ENCODE measurements at places on chromosomes 3 and 15.
A peak's percentile ranks its signal among the peaks of the same experiment; 100 is the strongest.

DNA sequence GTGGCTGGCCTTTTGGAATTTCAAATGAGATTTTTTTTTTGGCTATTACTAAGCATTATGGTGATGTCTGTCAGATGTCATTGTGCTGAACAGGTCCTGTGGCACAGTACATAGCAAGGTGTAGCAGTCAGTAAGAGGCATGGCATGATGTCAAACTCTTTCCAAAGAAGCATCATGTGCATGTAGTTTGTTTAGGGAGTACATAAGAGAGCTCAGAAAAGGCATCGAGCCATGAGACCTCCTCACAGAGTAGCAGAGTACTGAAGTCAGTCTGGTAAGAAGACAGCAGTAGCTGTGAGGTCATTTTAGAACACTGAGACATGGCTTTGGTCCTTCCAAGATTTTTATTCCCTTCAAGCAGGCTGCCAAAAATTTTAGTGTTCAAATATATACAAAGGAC, 134.9 kb upstream of the SPRED1 start:
- DNase-seq, result no peak

DNA sequence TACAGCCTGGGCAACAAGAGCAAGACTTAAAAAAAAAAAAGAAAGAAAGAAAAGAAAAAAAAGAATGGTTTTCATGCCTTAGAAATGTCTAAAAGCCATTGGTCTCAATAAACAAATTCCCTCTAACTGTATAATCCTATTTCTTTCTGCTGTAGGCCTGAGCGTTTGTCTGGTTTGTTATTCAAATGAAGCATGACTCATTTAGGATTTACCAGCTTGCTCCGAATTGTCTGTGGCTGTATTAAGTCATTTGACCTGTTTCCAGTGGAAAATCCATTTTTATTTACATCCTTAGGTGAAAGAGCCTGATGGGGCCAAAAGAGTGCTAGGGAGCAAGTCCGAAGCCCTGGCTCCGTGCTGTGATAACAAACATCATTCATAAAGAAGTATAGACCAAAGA, 73.8 kb downstream of the BDH1 start:
- DNase-seq, result no peak

DNA sequence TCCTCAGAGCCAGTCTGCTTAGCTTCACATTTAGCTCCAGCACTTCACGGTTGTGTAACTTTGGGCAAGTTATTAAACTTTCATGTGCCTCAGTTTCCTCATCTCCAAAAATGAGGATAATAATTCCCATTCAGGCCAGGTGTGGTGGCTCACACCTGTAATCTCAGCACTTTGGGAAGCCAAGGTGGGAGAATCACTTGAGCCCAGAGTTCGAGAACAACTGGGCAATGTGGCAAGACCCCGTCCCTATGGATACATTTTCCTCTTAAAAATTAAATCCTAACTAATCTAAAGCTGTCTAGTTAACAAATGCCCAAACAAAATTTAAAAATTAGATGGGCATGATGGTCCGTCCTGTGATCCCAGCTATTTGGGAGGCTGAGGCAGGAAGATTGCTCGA, 7.2 kb downstream of the RCN2 start:
- no peak for DNase-seq

- peak; percentile 94 for DNase-seq
These were observed at the start of gene ZNF106 for GRCh38 chr15:42490671-42491538. TSS of gene ZNF106 (minus strand) at chr15:42491141. CDS start at chr15:42472289, 18,852 bp downstream.

DNA sequence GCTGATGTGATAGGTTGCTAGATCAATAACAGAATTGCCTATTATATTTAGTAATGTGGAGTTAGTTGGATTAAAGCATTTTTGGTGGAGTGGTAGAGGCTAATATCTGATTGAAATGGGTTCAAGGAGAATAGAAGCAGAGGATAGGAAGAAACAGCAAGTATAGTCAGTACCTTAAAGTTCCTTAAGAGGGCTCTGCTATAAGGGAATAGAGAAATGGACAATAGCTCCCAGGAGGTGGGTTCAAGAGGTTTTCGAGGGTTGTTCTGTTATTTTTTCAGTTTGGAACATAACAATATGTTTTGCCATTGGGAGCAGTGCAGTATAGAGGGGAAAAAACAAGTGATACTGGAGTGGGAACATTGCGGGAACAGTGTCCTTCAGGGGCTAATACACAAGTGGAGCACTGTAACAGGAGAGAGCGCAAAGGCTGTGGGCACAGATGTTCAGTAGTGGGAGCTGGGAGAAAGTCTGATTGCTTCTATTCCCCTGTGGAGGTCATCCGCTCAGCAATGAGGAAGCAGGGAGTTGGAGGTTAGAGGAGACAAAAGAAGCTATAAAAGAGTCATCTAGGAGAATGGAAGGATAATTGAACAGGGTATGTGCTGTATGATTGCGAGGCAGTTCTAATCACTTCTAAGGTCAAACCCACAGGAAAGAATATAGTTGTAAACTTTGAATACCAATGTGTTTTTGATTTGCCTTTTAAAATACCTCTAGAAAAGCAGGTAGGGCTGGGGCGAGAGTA, 3.3 kb downstream of the MRPS11 start:
- no peak for DNase-seq

DNA sequence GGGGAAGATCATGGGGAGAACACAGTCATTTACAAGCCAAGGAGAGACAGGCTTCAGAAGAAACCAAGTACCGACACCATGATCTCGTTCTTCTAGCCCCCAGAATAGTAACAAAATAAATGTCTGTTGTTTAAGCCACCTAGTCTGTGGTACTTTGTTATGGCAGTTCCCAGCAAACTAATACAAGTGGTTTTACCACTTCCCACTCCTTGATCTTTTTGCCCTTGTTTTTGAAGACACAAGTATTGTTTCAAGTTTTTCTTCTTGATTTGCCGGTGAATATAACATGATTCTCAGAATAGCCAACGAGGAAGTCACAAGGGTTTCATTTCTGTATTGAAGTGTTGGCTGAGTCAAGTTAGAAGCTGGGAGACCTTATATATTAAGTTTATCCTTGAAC, 220.3 kb downstream of the SOX2 start:
- no peak for DNase-seq

- DNase-seq, result peak; percentile 77
These were observed 657.2 kb downstream of the FHIT start for GRCh38 chr3:60594025-60594424.

GRCh38 chr15:77525400-77525811, 104.7 kb downstream of the HMG20A start:
- DNase-seq, result no peak

DNA sequence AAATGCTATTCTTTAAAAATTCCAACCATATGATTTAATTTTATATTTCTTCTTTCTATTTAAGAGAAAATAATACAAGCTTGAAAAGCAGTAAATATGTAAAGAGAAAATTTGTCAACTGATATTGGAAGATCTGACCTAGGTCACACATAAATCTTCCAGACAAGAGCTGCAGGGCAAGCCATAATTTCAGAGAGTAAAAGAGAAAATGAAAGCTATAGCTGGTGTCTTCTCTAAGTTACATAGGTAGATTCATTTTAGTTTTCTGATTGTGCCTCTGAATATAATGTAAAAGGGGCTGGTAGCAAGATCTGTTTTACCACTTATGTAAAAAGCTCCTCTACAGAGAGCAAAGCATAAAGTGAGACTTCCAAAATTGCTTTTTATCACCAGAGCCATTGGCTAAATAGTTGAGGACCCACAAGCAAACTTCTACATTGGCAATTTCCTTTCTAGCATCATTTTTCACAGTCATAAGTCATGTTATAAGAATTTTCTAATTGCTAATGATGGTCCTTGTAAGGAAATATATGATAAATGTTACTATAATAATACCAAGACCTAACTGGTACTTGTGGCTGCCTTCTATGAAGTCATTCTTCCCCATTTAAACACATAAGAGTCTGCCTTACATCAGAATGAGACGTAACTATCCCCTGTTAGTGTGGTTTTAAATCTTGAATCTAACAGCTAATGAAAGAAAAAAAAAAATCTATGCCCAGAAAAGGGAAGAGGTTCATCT, 80.8 kb upstream of the SKOR1 start:
- DNase-seq, result peak; percentile 14

DNA sequence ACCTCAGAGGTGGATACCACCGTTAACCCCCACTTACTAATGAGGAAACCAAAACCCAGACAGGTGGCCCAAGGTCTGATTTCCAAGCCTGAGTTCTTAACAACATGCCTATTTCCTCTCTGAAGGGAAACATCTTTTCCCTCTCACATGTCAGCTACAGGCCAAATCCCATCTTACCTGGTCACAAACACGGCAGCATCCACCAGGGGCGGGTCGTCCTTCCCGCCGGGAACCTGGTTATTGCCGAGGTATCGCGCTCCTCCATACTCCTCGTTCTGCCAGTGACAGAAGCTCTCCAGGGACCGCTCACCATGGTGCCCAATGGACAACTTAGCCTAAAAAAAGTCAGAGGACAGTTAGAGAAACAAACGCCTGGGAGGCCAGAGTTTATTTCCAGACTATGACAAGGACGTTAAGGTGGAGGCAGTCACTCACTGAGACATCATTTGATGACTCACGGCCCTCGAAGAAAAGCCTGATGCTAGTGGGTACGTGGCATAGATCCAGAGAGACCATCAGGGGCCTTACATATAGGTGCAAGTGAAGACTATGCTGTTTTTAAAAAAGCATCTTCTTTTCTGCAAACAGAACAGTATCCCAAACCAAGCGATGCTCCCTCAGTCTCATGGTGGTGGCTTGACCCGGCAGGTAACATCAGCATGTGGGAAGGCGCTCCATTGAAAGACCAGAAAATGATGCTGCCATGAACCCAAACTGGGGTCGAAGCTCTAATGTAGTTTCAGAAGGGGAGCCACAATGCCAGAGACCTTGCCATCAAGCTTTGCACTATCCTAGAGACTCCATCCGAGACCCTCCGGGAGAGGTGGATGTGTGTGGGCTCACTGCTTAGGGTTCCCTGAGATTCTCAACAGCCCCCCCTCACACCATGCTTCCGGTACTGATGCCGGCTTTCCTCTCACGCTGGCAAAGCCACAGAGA, 80.2 kb downstream of the ADAMTS17 start:
- DNase-seq, result no peak
